Stimulated activated CD4-positive, alpha-beta T cell treated with anti-CD3 and anti-CD28 coated beads, Interleukin-15, amount 100 ng/mL, for 24 hours (primary cell): ENCODE measurements at places on chromosomes 4 and X.

- no peak for DNase-seq
Observed at GRCh38 chrX:143461606-143462005, 55.7 kb downstream of the SPANXN3 start.

GRCh38 chr4:98473046-98473445, 185.4 kb downstream of the TSPAN5 start:
- no peak for DNase-seq

GRCh38 chr4:99219072-99219471, at the start of gene ADH6:
ADH6 (minus strand) TSS chr4:99219246; CDS start chr4:99219152, 94 bp downstream.
- no peak for DNase-seq

GRCh38 chrX:133706890-133707289, 278.5 kb downstream of the GPC3 start:
- DNase-seq = no peak

DNA sequence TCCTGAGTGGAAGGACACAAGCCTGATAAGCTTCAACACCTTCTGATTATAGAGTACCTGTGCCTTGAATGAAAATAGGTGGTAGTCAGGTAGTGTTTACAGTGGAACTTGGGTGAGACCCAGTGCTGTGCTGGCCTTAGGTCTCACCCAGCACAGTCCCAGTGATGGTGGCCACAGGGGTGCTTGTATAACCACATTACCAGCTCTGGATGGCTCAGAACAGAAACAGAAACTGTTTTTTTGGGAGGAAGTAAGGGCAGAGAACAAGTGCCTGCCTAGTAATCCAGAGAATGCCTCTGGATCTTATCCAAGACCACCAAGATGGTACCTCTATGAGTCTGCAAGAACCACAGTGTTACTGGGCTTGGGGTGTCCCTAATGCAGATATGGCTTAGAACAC, 171.5 kb upstream of the DIPK2B start:
- no peak for DNase-seq

DNA sequence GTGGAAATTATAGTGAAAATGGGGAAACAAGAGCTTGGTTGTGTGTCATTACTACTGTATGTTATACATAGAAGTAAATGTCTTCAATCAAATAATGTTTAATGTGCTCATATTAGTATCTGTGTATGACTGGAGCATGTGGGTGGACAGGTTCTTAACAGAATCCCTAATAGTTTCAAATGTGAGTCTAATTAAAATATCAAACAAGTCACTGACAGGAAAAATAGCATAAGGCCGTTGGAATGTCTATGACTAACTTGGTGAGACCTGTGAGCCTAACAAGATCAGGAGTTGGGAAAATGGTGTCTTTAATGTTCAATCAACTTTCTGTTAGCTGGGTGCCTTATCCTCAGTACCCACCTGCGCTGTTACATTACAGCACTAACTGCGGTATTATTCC, 6.2 kb upstream of the CXCL3 start:
- no peak for DNase-seq

DNA sequence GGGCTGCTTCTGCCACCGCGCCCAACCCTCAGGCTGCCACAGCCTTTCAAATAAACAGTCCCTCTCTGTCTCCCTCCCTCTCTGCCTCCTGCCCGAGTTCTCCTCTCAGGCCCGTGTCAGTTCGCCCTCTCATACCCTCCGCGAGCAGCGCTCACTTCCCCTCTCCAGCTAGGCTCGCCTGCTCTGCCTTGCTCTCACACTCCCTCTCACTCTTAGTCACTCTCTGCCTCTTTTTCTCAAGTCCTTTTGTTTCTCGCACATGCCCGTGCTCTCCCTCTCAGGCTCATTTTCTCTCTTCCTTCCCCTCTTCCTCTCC, 3.2 kb downstream of the EFNB1 start:
- DNase-seq = peak; percentile 52

- DNase-seq = peak; percentile 28
Observed at GRCh38 chrX:151974336-151975227, at the start of gene GABRE. GABRE (minus strand) TSS chrX:151974676; CDS start chrX:151974625, 51 bp downstream.

GRCh38 chr4:127574643-127575042, 58.1 kb upstream of the INTU start:
- DNase-seq = no peak

DNA sequence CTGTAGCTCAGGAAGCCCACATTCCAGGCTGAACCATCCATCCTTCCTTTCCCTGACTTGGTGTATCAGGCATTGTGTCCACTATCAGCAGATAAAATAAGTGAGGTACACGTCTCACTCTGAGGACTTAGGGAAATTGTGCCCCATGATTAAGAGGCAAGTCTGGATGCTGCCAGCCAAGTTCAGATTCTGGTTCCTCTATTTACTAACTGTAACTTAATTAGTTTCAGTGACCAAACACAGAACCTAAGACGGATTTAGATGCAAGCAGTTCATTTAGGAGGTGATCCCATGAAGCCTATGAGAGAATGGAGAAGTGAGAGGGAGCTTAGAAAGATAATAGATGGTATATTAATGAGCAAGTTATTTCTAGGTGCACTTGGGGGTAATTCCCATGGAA, 56.6 kb upstream of the PACRGL start:
- DNase-seq = no peak

DNA sequence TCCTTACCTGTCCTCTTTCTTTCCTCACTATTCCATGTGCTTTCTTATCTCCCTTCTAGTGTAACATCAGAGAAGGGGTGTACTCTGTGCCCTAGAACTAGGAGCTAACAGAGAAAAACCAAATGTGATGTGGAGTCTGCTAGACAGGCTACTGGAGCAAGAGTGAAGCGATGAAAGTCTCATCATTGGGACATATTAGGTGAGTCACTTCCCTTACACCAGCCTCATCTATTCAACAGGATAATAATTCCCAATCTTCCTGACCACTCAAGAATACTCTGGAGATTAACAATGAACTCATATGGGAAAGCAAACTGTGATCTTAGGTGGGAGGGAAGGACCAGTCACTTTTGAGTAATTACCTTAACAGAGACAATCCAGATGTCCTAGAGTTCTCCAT, 58.1 kb downstream of the RAB40A start:
- DNase-seq = no peak

DNA sequence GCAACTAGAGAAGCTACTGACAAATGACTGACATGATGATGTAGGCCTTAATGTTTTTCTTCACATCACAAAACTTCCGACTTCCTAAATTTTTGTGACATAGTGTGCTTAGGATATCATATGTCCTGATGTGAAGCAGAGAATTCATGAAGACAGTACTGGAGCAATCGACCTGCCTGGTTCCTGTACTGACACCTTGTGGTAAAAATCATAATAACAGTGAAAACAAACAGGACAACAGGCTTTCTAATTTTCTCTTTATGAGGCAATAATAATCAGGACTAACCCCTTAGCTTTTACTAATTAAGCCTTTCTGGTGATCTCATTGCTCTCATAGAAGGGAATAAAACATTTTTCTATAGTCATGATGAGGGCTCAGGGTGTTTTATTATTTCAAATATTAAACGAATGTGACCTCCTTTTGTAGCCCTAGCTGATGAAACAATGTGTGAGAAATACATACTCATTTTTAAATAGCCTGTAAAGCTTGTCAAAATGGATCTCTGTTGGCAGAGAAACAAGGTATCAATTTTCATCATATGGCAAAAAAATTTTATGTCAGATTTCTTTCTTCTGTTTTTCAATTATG, 158.4 kb downstream of the TENT5D start:
- no peak for DNase-seq

- DNase-seq = no peak
Observed at GRCh38 chr4:176484301-176484984, 164.7 kb downstream of the SPCS3 start.

GRCh38 chr4:52038103-52038912, at the start of gene SGCB:
SGCB (minus strand) TSS chr4:52038299; CDS start chr4:52038259, 40 bp downstream.
- DNase-seq = peak; percentile 84

DNA sequence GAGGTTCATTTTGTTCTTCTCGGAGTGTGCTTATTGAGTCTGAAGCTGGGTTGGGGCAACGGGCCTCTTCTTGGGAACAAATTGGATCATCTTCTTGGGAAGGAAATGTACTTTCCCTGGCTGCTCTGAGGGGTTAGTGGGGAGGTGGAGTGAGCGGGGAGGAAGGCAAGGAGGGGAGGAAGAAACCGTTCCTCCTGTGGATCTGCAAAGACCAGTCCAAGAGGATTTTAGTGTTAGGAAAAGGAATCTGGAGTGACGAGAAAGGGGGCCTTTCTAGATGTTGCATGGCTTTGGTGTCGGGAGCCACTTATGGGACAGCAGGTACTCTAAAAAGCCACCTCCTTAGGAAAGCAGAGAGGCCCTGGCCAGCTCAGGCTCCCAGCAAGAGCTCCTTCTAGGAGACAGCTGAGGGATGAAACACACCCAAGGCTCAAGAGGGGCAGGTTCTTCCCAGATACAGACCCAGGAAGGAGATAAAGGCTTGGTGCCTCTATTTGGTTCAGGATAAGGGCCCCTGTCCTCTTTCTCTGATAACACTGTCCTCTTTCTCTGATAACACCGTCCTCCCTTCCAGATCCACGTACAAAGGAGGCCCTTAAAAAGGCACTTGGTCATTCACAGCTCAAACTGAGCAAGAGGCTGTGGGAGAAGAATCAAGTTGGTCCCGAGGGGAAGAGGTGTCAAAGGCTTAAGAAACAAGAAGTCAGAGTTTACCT, 451 bp downstream of the SOD3 start:
- no peak for DNase-seq

DNA sequence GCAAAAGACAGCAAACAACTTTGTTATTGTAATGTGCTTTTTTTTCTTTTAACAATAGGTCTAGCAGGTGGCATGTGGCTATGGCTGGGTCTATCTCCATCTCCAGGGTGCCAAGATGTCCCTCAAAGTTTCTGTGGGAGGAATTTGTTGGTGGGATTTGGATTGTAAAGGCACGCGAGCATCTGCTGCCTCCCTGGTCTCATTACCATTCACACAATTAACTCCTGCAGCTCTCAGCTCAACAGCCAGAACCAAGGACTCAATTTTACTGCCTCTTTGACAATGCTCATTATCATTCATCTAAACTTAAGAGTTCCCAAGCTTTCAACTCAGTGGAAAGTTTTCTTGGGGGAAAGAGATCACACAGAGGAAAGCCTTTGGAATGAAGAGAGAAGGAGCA, 10.9 kb upstream of the PCDH18 start:
- DNase-seq = no peak
